ENCODE measurements at places on chromosomes 1 and 21.

- peak; percentile 23 for DNase-seq
Measured at GRCh38 chr1:6245869-6246496, 2.0 kb downstream of the HES3 start.

DNA sequence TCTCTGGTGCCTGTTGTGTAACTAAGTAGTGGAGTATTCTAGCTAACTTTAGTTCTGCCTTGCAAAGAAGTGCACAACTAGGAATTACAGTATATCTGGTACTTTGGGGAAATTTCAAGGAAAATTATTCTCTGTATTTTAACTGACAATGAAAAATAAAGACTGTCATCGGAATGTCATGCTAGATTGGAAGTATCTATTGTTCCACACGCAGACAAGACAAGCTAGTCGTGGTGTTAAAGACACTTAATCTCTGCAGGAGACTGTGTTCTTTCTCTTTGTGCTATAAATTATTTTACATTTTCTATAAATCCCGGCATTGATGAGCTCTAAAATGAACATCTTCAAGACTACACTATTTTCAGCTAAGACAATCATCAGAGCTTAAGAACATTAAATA is 1068.8 kb upstream of the ADGRL4 start:
- no peak for DNase-seq

- DNase-seq = no peak
Measured at GRCh38 chr1:236759252-236759859, 35.7 kb upstream of the MTR start.

DNA sequence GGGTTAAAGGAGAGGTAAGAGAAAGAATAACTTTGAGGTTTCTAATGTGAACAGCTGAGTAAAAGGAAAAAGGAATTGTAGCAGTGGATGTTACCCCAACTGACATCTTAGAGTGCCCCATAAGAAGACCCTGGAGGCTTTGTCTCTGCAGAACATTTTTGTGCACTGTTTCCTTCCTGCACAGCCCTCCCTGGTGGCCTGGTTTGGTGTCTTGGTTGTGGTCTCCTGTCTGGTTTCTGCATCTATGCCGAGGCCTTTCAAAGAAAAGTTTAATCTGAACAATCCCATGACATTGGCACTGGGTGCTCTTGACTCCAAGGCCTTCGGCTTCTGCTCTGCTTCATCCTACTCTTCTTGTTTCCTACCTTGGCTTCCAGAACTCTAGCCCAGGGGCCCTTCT is 57.8 kb downstream of the RHOU start:
- DNase-seq = no peak

DNA sequence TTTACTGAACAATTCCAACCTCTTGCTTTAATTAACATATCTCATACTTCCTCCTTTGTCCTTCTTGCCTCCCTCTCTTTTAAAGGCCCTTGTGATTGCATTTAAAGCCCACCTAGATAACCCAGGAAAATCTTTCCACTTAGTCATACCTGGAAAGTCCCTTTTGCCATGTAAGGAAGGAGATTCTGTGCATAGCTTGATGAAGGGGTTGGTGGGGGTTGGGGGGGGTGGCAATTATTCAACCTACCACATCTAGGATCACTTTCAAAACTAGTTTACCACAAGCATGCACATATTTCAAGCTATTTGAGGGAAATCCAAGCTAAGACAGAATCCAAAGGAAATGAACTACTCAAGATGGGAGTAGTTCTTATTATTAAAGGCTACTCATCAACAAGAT is 249.1 kb upstream of the PTBP2 start:
- DNase-seq = no peak

DNA sequence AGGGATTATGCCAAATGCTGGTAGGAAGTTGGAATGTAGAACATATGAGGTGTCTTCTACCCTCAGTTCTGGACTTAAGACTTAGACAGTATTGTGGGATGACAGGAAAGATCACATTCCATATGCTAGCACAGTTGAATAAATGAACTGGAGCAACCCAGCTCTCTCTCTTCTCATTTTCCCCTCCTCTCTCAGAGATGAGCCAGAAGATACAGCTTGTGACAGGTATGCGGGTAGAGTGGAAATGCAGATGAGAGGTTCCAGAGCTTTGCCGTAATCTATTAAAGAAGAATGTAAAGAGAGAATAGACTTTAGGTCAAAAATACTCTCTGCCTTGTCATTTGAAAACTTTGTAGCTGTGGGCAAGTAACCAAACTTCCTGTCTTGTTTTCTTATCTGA is 32.5 kb upstream of the HMCN1 start:
- no peak for DNase-seq

GRCh38 chr1:59242370-59242769 is 54.5 kb upstream of the FGGY start:
- DNase-seq = no peak

GRCh38 chr1:179082333-179082998 is 596 bp downstream of the TOR3A start:
- DNase-seq = no peak

GRCh38 chr1:25205786-25206185 is 26.5 kb downstream of the SYF2 start:
- no peak for DNase-seq

GRCh38 chr1:41900603-41901444 is 17.9 kb downstream of the HIVEP3 start:
- no peak for DNase-seq

- no peak for DNase-seq
Measured at GRCh38 chr1:8297245-8297644, 20.7 kb upstream of the SLC45A1 start.

GRCh38 chr1:226827968-226828513 is 42.4 kb upstream of the PSEN2 start:
- DNase-seq = peak; percentile 92

DNA sequence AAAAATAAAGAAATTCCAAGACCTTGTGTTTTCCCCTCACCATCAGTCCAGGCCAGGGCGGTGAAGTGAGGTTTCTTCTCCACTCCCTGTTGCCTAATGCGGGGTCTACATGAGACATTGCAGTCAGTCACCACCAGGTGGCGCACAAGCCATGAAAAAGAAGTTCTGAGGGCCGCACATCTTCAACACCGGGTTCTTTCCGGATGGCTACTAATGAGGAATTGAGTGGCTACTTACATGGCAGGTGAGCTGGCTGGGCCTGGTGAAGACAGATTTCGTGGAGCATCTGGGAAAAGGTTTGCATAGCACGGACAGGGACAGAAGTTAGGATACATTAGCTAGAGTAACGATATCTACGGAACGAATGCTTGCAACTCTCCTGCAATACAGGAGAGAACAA is 15.8 kb upstream of the S100A11 start:
- peak; percentile 72 for DNase-seq

DNA sequence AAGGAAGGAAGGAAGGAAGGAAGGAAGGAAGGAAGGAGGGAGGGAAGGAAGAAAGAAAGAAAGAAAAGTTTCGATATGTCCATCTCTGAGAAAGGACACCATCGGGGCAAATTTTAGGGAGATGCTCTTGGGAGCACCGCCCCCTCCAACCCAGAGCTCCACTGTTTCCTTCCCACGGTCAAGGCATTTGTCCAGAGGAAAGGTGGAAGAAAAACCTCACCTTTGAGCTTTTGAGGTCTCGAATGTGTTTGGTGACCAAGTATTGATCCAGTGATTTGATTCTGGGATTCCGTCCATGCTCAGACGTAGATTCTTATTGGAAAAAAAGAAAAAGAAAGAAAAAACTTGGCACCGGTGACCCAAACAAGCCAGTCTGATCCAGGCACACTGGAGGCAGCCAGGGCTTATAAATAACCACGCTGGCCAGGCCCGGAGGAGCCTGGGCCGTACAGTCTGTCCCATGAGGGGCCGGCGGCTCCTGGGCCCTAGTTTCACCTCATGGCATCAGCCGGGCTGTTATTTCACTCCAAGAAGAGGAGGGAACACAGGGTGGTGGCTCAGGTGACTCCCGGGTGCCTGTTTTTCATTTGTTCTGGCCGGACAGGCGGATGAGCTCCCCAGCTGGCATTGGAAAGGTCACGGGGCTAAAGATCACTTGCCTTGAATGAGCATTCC is 36.1 kb upstream of the SLC25A33 start:
- DNase-seq = no peak

GRCh38 chr1:163166886-163167555 is 35.7 kb downstream of the RGS5 start:
- DNase-seq = no peak

DNA sequence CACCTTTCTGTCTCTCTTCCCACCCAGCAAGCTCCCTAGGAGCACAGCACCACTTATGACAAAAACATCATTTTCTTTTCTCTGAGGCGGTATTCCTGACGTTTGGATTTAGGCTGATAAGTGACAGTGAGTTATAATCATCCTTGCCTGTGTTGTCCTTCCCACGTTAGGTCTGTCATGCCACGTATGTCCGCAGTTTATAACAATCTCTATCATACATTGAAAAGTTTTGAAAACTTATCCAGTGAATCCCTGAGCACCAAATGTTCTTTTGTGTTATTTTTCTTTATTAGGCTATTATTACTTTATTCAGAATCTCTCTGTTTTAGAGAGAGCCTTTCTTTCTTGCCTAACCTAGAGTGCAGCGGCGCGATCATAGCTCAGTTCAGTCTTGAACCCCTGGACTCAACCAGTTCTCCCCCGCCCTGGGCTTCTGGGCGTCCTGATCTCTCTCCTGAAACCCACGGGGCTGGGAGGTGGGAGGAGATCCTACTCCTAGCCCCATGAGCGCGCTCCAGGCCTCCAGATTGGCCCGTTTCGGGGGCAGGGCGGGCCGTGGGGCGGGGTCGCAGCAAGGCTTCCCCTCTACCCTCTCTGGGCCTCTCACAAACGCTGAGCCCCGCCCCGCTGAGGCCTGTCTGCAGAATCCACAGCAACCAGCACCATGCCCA is at the start of gene GSTM2:
GSTM2 (plus strand) TSS at position 606 of the 671 bp plus-strand sequence; CDS start at position 665, 59 bp downstream.
- peak; percentile 76 for DNase-seq

DNA sequence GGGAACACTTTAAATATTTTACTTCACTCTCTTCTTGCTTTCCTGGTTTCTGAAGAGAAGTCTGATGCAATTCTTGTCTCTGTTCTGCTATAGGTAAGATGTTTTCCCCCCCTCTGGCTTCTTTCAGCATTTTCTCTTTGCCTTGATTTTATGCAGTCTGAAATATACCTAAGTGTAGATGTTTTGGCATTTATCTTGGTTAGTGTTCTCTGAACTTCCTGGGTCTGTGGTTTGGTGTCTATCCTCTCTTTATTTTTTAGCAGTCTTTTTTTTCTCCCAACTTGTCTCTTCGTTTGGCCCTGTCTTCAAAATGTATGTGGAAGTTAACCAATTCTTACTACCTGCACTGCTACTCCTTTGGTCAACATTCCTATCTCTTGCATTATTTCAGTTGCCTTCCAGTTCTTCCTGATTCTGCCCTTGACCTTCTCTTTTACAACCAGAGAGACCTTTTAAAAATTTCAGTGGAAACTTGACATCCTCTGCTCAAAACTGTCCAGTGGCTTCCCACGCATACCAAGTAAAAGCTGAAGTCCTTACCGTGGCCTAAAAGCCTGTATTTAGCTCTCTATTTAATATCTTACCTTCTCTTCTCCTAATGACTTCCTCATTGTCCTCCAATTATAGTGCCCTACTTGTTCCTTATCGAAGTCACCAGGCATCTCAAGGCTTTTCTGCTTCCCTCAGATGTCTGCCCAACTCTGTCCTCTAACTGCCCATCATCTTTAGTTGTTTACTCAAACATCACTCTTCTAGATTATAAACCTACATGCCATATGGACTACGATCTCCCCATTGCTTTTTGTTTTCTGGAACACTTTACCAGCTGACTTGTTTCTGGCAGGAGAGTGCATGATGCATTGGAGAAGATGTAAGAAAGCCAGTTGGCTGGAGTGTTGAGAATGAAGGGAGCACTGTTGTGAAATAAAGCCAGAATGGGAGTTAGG is 40.9 kb downstream of the RAP1A start:
- DNase-seq = no peak

GRCh38 chr1:58284225-58284510 is 262.4 kb downstream of the OMA1 start:
- DNase-seq = no peak

DNA sequence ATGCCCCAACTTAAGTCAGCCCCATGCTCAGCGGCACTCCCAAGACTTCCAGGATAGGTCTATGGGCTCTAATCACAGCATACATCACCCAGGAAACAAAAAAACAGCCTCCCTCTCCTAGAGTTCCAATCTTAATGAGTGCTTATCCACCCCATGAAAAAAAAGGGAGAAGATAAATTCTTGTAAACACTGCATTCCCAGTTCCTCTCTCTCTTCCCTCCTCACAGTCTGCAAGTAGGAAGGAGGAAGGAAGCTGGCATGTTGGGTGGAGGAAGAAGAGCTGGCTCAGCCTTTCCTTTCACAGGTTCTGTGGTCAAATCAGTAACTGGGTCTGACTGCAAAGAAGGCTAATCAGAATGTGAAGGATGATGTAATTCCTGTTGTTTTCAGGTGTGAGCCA is 69.9 kb upstream of the ZC3H11B start:
- no peak for DNase-seq

DNA sequence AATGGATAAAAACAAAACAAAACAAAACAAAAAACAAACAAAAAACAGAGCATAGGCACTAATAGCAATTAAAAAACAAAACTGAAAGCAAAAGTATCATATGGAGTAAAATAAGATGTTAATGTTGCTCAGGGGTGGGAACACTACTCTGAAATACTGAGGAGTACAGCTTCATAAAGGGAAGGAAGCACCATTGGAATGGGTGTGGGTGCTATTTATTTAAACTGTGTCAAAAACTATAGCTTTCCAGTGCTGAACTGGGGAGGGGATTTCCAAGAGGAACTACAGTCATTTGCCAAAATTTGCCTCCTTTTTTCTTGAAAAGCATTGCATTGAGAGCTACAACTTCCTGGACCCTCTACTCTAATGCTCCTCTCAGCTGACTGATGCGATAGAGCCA is 40.0 kb downstream of the SPTA1 start:
- DNase-seq = no peak

GRCh38 chr1:119674111-119674526 is 26.1 kb upstream of the ZNF697 start:
- no peak for DNase-seq

- no peak for DNase-seq
Measured at GRCh38 chr21:27827972-27828371, 861.1 kb upstream of the ADAMTS5 start.

DNA sequence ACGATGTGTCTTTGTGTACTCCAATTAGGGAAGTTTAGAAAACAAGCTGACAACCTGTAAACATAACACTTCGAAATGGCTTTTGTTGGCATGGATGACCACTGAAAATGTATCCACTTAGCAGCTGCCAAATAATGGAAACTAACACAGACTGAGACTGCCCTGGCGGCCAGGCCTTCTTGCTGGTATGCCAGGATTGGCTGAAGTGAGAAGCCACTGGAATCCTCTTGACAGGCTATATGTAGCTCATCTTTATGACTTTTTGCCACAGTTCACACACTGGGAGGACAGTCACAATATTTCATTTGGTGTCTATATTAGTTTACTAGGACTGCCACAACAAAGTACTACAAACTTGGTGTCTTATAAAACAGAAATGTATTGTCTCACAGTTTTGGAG is 12.9 kb upstream of the CTBS start:
- DNase-seq = no peak

DNA sequence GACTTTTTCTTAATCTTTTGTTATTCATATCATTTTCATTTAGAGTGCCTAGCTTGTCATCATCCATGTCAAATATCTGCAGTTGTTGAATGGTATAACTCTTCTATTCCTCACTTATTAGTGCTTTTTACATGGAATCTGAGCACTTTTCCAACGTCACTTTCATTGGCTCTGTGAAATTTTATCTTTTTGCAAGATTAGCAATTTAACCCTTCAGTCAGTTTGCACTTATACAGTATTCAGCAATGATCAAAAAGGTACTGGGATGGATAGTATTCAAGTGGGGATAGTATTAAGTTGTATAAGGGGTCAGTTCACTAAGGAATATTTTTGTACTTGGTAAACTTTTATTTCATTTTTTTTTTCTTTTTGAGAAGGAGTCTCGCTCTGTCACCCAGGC is 150.0 kb downstream of the RASAL2 start:
- DNase-seq = no peak
